GM23248 (cell line): ENCODE measurements at places on chromosomes 5 and 9. TPM values are rescaled to one million over a fixed set of nuclear protein-coding genes. Genes with fewer than 3 reads are reported as not detected.

GRCh38 chr9:130453487-130453886 is 8.7 kb downstream of the ASS1 start:
- DNase-seq: no peak

DNA sequence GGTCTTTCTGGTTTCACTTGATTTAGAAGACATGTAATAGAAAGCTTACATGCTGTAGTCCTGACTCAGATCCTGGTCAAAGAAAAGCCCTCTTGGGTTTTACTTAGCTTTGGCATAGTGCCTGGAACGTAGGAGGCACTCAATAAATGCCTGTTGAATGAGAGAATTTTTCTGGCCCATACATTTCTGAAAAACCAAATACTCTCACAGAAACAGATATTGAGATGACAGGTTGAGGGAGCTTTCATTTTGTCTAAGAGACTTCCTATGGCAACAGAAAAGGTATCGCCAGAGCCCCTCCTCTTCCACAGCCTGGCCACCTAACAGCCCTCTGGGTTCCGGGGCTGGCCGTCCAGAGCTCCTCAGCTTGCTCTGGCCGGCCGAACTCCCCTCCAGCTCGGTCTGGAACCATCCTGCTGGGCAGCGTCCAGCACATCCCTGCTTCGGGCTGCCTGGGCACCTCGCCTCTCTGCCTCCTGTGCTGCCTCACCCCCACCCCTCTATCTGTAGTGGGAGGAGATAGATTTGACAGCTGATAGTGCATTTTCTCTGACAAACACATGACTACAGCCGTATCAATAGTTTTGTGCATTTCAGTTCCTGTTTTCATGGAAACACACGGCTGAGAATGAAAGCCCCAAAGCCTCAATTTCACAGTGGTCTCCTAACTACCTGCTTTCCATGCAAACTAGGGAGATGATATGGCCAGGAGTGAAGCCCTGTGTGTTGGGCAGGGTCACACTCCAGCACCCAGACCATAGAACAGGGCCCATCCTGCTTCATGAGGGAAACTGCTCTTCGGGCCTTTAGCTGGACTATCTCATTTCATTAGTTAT is 1.1 kb downstream of the IL4 start:
- peak; percentile 99 for DNase-seq

EGFLAM gene
- total RNA-seq: not detected in 2 replicates

- peak; percentile 90 for DNase-seq
Measured at GRCh38 chr5:169745441-169746146, 108.5 kb downstream of the DOCK2 start.

GRCh38 chr5:36719282-36719681 is 112.9 kb downstream of the SLC1A3 start:
- DNase-seq: no peak

- DNase-seq: no peak
Measured at GRCh38 chr9:127053960-127054359, 68.5 kb downstream of the ANGPTL2 start.

OR1Q1 gene
- not detected in 2 replicates for total RNA-seq

GRCh38 chr9:127452691-127453090 is 1.4 kb downstream of the LRSAM1 start:
- no peak for DNase-seq

- DNase-seq: no peak
Measured at GRCh38 chr9:89037346-89037745, 46.1 kb downstream of the S1PR3 start.

CDH12 gene
- total RNA-seq: not detected in 2 replicates

GRCh38 chr9:6109571-6109970 is 94.1 kb upstream of the RANBP6 start:
- DNase-seq: peak; percentile 34

- peak; percentile 10 for DNase-seq
Measured at GRCh38 chr5:42810834-42811590, 680 bp downstream of the SELENOP start.

COL5A1 gene
- total RNA-seq: 812 and 897 TPM in 2 replicates

DNA sequence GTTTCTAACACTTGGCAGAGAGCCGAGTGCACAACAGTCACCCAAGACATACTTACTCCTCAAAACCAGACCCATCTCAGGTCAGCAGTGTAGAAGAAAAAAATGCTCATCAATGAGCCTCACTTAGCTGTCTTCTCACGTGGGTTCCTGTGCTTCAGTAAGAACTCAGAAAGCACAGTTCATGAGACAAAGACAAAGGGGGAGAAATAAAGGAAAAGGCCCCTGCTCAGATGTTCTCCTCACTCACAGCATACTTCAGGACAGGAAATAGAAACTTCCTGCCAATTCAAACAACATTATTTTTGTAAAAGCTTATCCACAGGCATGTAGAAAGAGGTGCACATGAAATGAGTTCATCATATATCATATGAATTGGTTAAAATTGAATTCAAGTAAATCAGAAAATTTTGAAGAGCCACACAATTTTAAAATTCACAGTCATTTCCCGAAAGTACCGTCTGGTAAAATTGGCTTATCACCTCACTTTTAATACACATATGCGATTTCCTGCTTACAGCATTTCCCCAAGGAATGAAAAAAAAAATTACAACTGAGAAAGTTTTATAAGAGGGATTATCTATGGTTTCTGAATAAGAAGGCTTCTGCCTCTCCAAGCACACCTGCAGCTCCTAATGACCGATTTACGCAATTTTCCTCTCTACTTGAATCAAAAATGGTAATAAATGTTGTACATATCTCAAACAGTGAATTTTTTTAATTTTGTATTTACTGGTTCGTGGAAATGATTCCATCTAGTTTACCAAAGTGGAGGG is 328.3 kb downstream of the TMEM167A start:
- no peak for DNase-seq

ADGRD2 gene
- total RNA-seq: not detected in 2 replicates
